ENCODE measurements at places on chromosomes 6 and 20.
A peak's percentile ranks its signal among the peaks of the same experiment; 100 is the strongest.

DNA sequence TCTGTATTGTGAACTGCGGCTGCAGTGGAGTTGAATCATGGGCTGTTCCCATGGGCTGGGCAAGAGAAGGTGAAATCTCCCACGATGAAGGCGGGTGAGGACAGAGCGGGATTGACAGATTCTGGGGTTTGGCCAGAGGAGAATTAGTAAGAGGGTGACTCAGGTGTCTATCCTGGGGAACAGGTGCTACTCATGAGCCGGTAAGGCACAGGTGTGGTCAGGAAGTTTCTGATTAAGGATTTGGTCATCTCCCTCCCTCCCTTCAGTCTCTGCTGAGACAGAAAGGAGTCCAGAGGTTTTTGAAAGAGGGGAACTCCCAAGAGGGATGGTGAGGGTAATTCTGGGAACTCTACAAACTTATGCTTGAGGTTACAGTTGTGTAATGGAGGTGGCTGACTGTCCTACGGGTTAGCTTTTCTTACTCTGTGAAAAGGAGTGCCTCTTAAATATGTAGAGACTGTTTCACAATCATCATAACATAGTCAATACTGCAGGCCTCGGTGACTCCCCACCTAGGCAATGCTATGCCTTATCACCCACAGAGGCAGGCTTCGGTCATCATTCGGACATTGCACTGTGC lies 31.5 kb downstream of the SERPINB1 start:
- DNase-seq: no peak

- no peak for DNase-seq
Observed at GRCh38 chr20:48096957-48097890, 311.9 kb upstream of the SULF2 start.

- DNase-seq: no peak
Observed at GRCh38 chr6:168015009-168015408, 17.5 kb downstream of the KIF25 start.

DNA sequence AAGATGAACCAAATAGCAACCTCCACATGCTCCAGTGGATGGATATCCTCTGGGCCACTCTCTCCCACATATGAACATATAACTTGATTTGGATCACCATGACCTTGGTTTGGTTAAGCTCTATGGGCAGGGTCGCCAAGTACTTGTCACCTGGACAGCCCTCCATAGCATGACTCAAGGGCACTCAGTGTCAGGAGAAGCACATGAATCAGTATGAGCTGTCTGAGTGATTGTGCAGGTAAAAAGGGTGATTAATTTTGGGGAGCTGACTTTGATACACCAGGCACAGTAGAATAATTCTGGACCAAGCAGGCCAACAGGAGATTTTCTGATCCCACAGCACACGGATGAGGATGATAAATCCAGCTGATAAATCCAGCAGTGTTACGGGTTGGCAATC lies 74.4 kb downstream of the OPRM1 start:
- no peak for DNase-seq

- DNase-seq: no peak
Observed at GRCh38 chr6:110307368-110307767, 50.8 kb downstream of the METTL24 start.

GRCh38 chr6:112396221-112396620 lies 49.1 kb downstream of the RFPL4B start:
- no peak for DNase-seq

GRCh38 chr20:57212534-57213276 lies 53.7 kb downstream of the BMP7 start:
- DNase-seq: no peak

GRCh38 chr20:3758566-3758965 lies 9.0 kb downstream of the ADISSP start:
- DNase-seq: no peak

DNA sequence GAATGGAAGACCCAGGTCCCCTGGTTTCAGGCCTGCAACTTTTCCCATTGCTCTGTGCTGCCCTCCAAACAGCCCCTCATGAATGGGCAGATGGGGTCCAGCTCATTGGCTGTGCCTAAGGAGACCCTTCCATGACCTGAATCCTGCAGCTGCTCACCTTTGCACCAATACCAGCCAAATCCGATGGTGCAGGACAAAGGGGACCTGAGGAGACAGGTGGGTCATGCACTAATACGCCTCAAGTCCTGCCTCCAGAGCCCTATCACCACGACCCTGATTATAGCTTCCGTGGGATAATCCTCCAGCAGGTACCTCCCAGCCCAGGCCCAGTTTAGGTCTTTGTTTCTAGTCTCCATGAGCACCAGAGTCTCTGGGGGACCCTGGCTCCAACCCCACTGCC lies 16.8 kb downstream of the TREM1 start:
- no peak for DNase-seq

GRCh38 chr6:126396131-126396530 lies 56.2 kb downstream of the CENPW start:
- no peak for DNase-seq

DNA sequence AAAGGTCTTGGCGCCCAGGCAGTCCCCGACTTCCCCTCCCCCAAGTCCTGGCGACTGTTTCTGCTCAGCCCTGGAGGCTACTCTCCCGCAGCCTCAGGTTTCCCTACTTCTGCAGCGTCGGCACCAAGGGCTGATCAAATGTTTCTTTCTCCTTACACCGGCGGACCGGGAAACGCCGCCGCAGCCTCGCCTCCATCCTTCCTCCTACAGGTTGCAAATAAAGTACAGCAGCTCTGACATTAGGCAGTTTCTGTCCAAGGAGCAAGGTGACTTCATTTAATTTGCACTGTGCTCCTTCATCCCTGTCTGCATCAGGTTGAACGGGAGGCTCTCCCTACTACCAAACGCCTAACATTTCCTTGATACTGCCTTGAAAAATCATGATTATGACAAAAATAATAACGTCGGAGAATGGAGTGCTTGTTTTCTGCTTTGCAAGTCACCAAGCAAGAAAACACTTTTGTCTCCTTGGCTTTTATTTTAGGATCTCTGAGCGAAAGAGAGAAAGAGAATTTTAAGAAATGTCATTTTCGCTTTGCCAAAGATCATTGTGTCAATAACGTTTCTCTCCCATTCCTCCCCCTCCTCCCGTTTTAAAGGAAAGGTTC lies 1.0 kb downstream of the CLIC5 start:
- DNase-seq: peak; percentile 31

DNA sequence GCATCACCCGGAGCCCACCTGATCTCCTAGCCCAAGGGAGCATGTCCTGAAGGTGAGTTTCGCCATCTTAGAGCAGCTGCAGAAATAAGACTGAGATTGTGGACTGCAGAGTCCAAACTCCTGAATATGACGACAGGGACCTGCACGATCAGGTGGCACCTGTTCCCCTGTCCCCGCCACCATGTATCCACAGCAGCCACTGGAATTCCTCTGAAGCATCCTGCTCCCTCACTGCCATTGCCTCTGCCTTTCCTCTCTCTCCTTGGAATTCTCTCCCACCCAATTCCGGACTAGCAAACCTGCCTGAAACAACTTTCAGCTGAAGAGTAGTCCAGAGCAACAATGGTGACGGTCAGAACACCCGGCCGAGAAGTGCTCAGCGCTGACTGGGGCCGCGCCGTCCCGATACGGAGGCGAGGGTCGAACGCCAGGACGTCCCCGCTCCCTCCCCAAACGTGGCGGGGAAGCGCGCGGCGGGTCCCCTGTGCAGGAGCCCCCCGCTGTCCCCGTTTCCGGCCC lies 694 bp upstream of the FAM120B start:
- DNase-seq: no peak

- DNase-seq: peak; percentile 89
Observed at GRCh38 chr20:1225783-1226654, at the start of gene RAD21L1. Gene RAD21L1, plus strand, starts transcription at chr20:1226044. Its CDS starts 2,410 bp downstream, at chr20:1228454.

DNA sequence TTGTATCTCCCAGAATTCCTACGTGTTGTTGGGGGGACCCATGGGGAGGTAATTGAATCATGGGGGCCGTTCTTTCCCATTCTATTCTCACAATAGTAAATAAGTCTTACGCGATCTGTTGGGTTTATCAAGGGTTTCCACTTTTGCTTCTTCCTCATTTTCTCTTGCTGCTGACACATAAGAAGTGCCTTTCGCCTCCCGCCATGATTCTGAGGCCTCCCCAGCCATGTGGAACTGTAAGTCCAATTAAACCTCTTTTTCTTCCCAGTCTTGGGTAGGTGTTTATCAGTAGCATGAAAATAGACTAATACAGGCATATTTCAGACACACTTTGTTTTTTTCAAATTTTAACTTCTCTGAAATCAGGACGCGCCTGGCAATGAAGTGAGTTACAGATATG lies 14.4 kb upstream of the PGK2 start:
- no peak for DNase-seq

DNA sequence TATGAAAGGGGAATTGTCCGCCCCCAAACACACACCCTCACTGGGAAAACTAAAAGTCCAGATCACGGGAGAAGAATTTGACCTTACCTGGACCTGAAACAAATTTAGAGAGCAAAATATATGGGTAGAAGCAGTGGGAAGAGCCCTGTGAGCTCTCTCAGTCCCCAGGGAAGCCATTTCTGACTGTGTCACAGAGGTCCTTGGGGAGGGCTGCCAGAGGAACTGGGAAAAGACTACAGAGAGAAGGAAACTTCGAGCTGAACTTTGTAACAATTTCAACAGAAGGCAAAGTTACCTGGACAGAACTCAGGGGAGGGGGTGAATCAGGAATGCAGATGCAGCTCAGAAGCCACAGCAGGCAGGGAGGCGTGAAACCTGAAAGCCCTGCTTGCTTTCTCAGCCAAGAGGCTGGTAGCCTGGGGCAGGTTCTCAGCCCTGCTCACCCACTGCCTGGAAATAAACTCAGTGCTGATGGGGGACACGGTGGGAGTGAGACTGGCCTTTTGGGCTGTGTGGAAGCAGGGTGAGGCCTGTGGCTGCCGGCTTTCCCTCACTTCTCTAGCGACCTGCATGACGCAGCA lies 163.8 kb downstream of the TMEM200A start:
- DNase-seq: no peak

DNA sequence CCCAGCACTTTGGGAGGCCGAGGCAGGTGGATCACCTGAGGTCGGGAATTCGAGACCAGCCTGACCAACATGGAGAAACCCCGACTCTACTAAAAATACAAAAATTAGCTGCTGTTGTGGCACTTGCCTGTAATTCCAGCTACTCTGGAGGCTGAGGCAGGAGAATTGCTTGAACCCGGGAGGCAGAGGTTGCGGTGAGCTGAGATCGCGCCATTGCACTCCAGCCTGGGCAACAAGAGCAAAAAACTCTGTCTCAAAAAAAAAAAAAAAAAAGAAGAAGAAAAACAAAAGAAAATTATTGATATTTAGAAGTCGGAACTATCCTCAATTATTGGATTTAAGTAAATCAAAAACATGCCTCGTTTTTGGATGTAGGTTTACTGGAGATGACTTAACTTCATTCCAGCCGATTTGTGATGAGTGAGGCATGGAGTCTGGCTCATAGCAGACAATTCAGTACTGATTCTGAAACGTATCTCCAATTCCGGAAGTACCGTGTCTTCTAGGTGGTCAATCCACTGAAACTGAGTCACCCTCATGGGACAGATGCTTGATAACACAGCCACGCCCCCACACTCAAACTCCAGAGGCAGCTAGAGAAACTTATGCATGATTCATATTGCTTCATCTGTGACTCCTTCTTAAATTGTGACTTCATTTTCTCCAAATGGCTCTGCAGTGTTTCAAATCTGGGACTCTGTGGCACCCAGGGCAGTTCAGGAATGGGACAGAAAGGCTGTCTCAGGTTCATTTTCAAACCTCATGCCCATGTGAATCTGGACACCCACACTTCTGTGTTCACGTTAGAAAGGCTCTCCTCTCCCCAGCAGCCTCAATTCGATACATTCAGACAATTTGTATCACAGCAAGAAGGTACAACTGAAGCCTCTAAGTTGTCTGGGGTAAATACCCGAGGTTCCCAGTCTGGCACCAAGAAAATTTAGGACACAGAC lies 110.4 kb upstream of the ARMC2 start:
- peak; percentile 62 for DNase-seq

GRCh38 chr20:7855545-7855944 lies 84.7 kb downstream of the HAO1 start:
- DNase-seq: no peak

GRCh38 chr6:46366190-46366900 lies 124.9 kb downstream of the RCAN2 start:
- no peak for DNase-seq

DNA sequence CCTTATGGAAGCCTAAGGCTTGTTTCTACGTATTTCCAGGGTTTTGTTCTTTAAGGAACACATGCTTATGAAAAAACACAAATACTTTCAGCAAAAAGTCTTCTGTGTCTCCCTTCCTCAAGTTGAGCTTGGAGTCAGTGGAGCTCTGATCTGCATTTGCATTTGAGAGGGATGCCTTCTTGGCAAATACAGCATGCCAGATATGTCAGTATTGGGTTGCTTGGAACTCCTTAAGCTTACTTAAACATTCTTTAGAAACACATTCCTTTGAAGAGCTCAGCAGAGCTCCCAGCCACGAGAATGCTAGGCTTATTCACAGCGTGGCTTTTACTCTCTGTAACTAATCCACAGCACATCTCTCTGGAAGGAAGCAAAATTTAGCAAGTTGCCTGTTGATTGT lies 68.3 kb downstream of the ANKRD6 start:
- no peak for DNase-seq

GRCh38 chr6:106910999-106911949 lies 63.3 kb downstream of the CD24 start:
- DNase-seq: no peak

DNA sequence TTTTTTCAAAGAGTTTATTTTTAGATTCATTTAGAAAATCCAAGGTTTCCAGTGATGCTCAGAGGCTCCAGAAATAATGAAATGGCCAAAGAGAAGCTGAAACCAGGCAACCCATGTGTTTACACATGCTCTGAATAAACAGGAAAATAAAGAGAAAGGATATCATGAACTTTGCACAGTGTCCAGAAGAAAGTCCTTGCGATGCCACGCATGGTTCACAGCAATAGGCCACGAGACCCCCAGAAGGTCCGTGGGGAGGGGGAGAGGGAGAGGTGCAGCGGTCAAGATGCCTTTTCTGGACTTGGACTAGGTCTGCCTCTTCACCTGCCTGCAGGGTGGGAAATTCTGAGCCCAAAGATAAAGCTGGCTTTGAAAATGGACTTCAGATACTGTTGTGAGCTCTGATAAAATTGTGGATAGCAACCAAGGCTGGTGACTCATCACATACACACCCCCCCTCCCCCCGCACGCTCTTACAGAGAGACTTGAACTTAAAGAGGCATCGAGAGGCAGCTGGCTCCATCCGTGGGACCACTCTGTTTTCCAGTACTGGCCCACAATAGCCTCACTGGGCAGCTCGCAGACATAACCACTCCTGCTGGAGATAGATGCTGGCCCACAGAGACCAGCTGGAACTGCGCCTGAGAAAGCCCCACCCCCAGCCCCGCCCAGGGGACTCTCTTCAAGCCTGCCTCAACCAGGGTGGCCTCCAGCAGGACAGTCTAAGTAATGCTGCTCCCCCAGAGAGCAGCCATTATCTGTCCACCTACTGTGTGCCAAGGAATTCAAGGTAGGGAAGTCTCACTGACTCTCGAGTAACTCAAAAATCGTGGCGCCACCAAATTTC lies 21.2 kb upstream of the NFATC2 start:
- no peak for DNase-seq

GRCh38 chr20:62479156-62479555 lies 3.4 kb upstream of the GATA5 start:
- DNase-seq: no peak

- no peak for DNase-seq
Observed at GRCh38 chr20:18138266-18138582, 561 bp downstream of the KAT14 start.
